ENCODE measurements at places on chromosomes 16 and 17.
A peak's percentile ranks its signal among the peaks of the same experiment; 100 is the strongest.

- DNase-seq: no peak
These were observed 27.9 kb downstream of the IRX6 start for GRCh38 chr16:55351936-55352335.

GRCh38 chr16:15996432-15997109 lies 47.2 kb downstream of the ABCC1 start:
- no peak for DNase-seq

DNA sequence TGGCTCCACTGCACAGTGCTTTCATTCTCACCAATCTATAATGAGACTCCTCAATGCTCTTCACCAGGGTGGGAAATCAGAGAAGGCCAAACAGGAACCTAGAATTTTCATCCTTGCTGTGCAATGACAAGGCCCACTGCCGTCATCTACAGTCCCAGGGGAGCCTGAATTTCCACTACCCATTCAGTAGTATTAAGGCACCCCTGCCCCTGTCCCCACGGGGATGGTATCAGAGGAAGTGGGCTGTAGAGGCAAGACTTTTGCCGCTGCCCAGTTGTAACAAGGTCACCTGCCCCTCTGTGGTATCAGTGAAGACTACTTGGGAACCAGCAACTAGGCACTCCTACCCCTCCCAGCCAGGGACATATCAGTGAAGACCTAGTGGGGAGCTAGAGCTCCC lies 104.5 kb downstream of the C16orf78 start:
- DNase-seq: no peak

DNA sequence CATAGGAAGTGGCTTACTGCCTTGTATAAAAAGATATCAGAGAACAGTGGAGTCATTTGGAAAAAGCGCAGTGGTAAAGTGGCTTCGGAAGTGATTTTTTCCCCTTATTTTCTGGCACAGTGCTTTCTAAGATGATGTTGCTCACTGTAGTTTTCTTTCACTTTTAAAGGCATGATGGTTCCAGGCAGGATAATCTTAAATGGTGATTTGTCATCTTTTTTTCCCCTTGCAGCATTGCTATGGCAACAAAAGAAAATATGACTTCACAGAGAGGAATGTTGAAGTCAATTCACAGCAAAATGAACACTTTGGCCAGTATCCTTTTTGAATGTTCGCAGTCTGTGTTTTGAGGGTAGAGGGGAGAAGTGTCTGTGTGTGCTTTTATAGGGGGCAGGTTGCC lies 42.5 kb downstream of the GOSR1 start:
- DNase-seq: no peak

DNA sequence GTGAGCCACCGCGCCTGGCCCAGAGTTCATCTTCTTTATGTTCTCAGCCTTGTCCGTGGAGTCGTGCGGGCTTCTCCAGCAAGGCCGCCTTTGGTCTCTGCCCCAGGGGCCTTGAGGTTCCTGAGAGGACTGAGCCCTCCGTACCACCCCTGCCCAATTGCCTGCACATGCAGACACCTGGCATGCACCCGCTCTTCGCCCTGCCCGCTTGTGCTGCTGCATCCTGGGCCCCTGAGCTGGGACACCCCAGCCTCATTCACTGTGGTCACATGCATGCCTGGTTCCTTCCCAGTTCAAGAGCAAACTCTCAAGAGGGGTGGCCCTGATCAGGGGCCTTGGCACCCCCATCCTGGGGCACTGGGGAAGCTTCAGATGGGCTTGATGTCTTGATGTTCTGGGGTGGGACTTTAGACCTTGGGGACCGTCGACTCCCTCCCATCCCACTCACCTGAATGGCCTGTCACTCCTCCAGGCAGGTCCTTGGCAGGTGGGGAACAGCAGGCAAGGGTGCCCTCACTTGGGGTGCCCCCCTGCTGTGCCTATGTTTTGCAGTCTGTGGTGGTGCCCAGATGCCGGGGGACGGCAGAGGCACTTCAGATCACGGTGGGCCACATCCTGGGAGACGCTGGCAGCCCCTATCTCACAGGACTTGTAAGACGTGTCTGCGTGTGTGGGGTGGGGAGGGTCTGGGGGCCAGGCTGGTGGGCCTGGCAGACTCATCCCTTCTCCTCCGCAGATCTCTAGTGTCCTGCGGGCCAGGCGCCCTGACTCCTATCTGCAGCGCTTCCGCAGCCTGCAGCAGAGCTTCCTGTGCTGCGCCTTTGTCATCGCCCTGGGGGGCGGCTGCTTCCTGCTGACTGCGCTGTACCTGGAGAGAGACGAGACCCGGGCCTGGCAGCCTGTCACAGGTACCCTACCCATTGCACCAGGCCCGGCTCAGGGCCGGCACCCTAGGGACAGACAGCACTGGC lies 12.7 kb upstream of the SPNS2 start:
- DNase-seq: peak; percentile 37

GRCh38 chr16:19172098-19172780 lies 4.2 kb downstream of the SYT17 start:
- no peak for DNase-seq

DNA sequence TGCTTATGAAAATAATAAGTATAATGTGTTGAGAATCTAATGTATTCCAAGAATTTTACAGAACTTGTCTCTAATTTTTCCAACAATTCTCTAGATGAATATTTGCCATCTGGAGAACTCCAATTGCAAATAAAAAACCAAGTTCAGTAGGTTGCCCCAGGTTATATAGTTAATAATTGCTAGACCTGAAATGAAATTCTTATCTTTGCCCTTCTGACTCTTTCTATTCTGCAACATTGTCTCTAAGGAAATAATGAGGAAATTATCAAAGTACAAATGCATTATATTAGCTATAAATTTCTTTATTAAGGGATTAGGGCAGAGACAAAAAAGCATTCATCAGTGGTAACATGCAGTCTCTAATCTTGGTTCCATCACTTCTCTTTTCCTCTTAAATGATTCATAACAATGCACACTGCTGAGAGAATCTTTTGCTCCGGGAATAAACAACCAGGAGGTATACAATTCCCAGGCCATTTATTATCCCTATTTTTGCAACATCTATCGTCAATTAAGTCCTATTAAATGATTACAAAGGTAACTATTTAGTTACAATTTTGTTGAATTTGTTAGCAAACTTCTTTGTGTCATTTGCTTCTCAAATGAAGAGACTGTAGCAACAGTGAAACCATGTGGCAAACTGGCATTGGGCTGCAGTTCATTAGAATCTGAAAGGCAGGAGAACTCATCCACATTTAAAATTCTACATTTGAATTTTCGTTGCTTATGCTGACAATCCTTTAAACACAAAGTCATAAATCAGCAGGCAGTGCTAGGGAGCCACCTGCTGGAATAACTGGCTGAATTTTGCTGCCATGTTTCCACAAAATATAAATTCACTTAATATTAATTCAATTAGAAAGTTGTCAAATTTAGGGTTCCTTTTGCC lies 349.6 kb downstream of the KIF2B start:
- no peak for DNase-seq

DNA sequence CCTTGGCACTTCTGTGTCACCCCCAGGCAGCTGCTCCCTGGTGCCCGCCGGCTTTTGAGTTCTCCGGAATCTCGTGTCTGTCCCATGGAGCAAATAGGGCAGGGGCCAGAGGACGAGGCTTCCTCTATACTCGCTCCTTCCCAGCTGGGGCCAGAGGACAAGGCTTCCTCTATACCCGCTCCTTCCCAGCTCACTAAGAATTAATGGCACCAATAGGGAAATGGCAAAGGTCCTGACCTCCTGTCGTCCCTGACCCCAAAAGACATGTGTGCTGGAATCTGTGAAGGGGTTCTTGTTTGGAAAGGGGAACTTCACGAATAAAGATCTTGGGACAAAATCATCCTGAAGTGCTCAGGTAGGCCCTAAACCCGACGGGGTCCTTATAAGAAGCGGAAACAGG lies 7.6 kb downstream of the SGSH start:
- no peak for DNase-seq

- DNase-seq: no peak
These were observed 121.8 kb downstream of the SPACA3 start for GRCh38 chr17:33113276-33113990.

- no peak for DNase-seq
These were observed 57.7 kb upstream of the NLK start for GRCh38 chr17:27984816-27985215.

DNA sequence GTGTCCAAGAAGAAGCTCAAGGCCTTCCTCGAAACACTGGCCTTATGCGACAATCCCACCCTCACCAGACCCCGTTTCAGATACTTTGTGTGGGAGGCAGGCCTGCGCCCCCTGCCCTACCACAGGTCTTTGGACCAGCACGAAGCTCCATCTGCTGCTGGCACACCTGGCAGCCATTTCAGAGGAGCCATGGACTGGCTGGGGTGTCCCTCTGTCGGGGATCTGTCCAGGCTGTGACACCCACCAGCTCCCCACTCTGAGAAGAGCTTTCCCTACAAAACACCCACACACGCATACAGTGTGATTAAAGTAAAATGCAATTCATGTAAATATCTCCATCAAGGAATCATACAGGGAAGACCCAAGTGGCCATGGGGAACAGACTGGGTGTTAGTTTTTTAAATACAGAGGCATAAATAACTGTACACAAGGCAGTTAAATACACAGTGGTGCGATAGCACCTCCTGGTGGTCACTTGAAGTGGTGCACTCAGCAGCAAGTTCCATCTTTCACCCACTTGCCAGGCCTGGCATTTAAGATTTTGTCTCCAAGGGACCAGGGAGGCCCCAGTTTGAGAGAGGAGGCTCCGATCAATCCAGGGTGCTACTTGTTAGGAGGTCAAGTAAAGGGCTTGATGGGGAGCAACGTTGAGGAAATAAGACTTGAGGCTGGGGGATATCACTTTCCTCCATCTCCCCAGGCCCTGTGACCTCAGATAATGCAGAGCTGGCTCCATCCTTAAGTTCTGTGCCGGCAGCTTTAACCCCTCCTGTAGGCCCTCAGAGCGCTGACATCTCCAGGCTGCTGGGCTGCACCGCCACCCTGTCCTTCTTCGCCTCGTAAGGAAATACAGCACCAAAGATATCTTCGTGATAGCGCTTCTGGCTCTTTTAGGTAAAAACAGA lies 43.6 kb downstream of the NOS2 start:
- peak; percentile 61 for DNase-seq

- no peak for DNase-seq
These were observed 2.5 kb upstream of the CORO6 start for GRCh38 chr17:29625037-29625750.

DNA sequence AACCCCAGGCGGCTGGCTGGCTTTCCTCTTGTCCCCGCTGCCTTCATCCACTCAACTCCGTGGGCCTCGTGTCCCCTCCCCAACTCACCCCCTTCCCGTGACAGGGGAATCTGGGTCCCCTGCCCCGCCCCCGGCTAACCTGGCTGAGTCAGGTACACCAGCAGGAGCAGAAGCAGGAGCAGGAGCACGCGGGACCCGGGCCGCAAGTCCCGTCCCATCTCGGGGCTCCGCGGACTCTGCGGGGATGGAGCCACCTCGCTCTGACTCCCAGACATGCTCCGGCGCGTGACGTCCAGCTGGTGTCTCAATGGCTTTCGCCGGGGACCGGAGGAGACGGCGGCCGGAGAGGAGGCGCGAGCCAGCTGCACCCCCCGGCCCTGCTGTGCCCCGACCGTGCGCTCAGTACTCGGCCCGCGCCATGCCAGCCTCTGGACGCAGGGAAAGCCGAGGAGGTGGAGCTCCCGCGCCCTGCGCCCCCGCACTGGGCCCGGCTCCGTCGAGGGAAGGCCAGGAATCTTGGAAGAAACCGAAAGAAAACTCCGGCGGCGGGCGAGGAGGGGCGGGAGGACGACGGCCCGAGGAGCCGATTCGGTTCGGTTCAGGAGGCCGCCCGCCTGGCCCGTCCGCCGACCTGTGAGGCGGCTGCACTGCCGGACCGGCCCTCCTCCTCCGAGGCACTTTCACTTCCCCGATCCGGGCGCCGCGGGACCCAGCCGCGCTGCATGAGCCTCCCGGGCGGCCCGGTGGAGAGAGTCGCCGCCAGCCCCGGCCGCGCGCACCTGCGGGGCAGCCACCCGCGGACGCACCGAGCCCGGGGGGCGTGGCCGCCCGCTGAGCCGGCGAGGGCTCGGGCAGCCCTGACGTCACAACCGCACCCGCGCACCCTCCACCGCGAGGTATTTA lies at the start of the genes CXCL16 and ZMYND15:
Gene CXCL16, minus strand, starts transcription at position 807 of the 903 bp plus-strand sequence. Its CDS starts 589 bp downstream, at position 218.
Gene ZMYND15, plus strand, starts transcription at position 712 of the 903 bp plus-strand sequence. CDS start 716 bp downstream, outside the sequence.
- DNase-seq: peak; percentile 48

DNA sequence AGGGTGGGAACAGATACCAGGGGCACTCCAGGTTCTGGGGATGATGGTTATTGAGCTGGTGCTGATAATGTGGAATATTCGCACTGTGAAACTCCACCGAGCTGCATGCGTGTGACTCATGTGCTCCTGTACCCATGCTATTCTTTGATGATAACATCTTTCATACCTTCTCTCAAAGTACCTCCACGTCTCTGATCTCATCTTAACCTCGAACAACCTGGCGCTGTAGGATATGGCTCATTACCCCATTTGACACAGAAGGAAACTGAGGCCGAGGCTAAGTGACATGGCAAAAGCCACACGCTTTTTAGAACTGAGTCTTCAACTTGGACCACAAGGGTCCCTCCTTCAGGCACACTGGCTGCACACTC lies 30.2 kb upstream of the MRPS23 start:
- no peak for DNase-seq

GRCh38 chr17:40311575-40311974 lies 2.6 kb downstream of the RARA start:
- DNase-seq: no peak

GRCh38 chr16:23504453-23505179 lies 5.7 kb downstream of the GGA2 start:
- peak; percentile 81 for DNase-seq

DNA sequence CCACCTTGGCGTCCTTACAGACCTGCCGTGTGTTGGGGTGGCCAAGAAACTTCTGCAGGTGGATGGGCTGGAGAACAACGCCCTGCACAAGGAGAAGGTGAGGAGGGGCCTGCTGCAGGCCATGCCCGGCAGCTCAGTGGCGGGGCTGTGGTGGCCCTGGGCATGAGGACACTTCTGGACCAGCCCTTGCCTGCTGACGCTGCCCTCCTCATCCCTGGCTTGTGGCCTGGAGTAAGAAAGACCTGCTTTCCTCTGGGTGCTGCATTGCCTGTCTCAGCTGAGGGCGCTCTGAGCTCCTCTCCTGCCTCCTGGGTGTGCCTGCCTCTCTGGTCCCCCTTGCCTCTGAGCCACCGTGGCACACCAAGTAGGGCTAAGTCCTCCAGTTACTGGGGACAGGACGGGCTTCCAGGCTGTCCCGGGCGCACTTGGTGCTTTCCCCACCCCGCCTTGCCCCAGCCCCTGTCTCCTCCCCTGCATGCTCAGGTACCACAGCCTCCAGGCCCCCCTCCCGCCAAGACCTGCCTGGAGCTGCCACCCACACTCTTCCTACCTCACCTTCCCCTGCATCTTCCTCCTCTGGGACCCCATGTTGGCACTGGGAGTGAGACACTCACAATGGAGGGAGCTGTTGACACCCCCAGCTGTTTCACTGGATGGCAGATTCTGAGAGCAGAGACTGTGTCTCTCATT lies 8.7 kb downstream of the ENDOV start:
- no peak for DNase-seq

- DNase-seq: no peak
These were observed 14.7 kb downstream of the TMEM11 start for GRCh38 chr17:21199311-21199710.

GRCh38 chr16:2924901-2925755 lies 13.4 kb downstream of the FLYWCH1 start:
- no peak for DNase-seq

GRCh38 chr17:71869293-71869692 lies 251.5 kb upstream of the SOX9 start:
- DNase-seq: no peak

Data from stimulated activated naive CD8-positive, alpha-beta T cell treated with anti-CD3 and anti-CD28 coated beads, Interleukin-15, amount 100 ng/mL, for 72 hours (primary cell).